Omental fat pad (tissue), 4 donors: ENCODE measurements at places on chromosomes 6 and 20.

GRCh38 chr6:26130581-26131249, 43.5 kb downstream of the HFE start:
- DNase-seq = no peak

GRCh38 chr6:141552463-141552862, 580.3 kb upstream of the GJE1 start:
- DNase-seq = no peak

DNA sequence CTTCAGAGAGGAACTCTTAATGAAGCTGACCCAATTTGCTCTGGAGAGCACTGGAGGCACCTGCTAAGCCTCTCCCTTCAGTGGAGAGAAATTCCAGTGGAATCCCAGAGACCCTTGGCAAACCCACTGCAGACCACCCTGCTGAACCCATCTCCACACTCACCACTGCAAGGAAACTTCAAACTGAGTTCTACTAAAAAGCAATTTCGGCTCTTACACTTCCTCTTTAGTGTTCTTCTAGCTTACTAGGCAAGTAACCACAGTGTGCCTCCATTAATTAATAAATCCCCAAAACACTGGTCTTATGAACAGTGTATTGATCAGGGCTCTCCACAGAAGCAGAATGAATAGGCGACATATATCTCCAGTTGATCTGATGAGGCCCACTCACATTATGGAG, 43.0 kb upstream of the HLA-E start:
- DNase-seq = no peak

DNA sequence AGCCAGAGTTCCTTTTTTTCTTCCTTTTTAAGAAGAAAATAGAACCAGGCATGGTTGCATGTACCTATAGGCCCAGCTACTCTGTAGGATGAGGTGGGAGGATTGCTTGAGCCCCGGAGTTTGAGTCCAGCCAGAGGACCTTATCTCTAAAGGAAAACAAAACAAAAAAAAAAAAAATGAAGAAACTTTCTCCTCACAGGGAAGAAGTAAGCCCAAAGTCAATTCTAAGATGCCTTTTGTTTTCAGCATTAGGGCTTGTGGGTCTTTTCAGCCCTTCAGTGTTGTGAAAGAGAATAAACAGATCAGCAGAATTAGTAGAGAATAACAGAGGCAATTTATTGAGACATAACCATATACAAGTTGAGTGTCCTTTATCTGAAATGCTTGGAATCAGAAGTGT, 26.8 kb downstream of the ZNF451 start:
- no peak for DNase-seq

GRCh38 chr6:106516616-106517015, 112.7 kb downstream of the RTN4IP1 start:
- DNase-seq = no peak

- no peak for DNase-seq
Measured at GRCh38 chr6:75166236-75166635, 39.6 kb downstream of the COL12A1 start.

- no peak for DNase-seq
Measured at GRCh38 chr6:123687864-123688263, 51.1 kb upstream of the TRDN start.

DNA sequence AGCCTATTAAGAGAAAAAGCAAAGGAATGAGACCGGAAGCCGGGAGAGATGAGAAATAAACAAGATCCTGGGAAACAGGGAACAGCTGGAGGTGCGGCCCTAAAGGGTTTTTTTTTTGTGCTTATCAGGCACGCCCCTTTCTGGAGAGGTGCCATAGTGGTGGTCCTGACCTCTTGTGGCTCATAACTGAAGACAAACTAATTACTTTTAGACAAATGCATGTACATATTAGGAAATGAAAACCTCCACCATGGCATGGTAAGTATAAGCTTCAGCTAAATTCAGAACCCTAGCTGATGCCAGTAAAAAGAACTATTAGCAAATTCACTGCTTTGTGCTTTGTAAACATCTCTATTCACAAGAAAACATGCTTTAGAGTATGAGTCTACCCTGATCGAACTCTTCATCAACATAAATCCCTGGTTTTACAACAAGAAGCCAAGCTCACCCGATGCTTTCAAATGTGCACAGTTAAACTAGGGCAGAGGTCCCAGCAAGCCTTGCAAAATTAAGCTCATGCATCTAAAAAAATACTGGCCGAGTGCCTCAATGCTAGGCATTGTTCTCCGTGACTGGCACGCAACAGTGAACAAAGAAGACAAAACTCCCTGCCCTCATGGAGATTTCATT, 96.4 kb upstream of the MRPS10 start:
- DNase-seq = no peak

GRCh38 chr6:75266716-75267291, 17.8 kb downstream of the TMEM30A start:
- no peak for DNase-seq

DNA sequence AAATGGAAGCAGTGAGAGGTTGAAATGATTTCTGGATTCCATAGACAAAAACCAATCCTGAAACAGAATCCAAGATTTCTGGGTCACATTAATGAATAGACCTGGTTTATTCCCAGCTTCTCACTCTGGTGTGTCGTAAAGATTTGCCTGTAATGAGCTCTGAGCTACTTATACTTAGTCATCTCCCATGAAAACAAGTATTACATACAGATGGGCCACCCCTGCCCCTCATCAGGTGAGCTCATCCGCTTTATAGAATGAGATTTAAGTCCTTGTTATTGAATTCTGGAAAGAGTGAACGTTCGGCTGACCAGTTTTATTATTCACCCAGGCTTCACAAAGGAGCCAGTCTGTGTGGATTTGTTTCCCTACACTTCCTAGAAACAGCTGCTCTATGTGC, 47.1 kb upstream of the TMEM181 start:
- no peak for DNase-seq

- no peak for DNase-seq
Measured at GRCh38 chr20:43900496-43900895, 14.2 kb upstream of the TOX2 start.

GRCh38 chr20:38751360-38751976, 3.2 kb downstream of the ACTR5 start:
- no peak for DNase-seq

DNA sequence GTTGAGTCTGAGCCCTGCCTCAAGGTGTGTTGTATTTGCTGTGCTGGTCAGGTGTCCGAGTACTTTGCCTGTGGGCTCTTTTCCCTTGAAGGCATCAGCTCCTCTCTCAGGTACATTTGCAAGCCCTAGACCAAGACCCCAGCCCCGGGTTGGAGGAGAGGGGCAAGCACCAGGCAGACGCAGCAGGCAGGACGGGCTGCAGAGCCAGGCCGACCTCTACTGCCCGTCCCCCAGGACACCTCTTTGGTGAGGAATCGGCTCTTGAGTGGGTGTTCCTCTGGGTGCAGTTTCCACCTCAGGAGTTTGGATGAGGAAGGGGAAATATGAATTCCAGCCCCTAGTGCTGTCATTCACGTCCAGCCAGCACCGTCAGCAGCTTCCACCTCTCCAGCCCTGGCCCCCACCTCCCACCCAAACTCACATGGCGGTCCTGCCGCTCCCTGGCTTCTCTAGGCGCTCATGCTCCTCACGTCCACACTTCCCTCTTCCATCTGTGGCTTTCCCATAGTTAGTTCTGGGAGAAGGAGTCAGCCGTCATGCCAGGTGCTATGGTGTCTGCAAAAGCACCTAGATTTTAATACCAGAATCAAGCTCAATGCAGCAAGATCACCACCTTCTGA, 183.9 kb downstream of the DLL1 start:
- no peak for DNase-seq

- no peak for DNase-seq
Measured at GRCh38 chr6:144443157-144443556, 158.0 kb downstream of the UTRN start.

DNA sequence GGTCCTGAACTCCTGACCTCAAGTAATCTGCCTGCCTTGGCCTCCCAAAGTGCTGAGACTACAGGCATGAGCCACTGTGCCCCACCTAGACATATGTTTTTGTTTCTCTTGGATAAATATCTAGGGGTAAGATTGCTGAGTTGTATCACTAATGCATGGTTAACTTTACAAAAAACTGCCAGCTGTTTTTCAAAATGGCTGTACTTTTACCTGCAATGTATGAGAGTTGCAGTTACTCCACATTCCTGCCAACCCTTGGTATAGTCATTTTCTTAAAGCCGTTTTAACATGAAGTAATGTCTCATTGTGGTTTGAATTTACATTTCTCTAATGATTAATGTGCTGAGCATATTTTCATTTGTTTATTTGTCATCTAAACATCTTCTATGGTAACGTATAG, 289.7 kb downstream of the UTRN start:
- no peak for DNase-seq

- no peak for DNase-seq
Measured at GRCh38 chr6:157757430-157758403, 65.3 kb upstream of the SNX9 start.

DNA sequence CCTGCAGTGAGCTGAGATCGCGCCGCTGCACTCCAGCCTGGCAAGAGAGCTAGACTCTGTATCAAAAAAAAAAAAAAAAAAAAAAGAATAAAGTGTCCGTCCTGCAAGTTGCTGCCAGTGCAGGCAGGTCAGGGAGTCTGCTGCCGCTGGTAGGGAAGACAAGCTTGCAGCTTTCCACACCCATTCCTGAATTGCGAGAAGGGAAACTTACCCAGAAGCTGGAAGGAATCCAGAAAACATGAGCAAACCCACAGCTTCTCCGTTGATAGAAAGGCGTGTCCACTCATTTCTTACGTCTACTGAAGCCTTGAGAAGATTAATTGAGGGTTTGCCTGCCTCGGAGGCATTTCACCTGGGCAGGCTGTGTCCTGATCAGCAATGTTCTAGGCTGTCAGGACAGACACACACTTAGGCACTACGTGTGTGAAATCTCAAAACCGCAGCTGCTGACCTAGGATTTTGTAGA, 61.6 kb upstream of the DSP start:
- no peak for DNase-seq

DNA sequence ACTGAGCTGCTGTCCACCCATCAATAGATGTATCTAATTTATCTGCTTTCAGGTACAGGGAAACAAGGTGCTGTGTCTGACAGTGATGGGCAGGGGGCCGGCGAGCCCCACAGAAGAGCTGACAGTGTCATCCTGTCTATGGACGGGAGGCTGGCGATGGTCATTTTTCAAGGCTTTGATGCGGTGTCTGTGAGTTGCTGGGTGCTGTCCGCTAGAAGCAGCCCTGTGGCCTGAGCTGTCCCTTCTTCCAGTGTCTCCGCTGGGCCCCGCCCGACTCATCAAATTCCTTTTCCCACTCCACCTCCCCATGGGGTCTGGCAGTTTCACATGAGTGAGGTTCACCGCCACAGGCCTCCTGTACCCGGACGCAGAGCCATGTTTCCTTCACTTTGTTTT, 161.4 kb upstream of the PMEPA1 start:
- DNase-seq = no peak

DNA sequence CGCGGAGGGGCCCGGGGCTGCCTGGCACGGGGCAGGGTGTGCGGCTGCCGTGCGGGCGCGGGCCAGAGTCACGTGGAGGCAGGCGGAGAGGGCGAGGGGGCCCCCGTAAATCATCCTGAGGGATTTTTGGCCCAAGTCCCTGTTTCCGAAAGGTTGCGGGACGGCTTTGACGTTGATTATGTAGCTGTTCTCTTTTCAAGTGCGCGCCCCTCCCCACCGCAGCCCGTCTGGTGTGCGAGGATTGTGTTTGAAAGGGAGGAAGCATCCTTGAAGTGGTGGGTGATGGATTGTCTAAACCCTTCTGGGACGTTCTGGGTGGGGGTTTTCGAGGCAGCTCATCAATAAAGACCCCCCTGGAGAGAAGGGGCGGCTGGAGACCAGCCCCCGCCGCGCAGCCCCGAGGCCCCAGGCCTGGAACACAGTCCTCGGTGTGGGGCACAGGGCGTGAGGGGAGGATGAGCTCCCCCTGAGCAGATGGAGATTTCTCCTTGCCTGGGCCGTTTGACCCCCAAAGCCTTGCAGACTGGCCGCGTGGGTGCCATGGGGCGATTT, 7.0 kb upstream of the FOXF2 start:
- DNase-seq = no peak

- no peak for DNase-seq
Measured at GRCh38 chr20:46458866-46459750, 52.7 kb upstream of the ELMO2 start.
